Activated CD4-positive, CD25-positive, alpha-beta regulatory T cell (primary cell): ENCODE measurements at places on chromosomes 6 and 20.

DNA sequence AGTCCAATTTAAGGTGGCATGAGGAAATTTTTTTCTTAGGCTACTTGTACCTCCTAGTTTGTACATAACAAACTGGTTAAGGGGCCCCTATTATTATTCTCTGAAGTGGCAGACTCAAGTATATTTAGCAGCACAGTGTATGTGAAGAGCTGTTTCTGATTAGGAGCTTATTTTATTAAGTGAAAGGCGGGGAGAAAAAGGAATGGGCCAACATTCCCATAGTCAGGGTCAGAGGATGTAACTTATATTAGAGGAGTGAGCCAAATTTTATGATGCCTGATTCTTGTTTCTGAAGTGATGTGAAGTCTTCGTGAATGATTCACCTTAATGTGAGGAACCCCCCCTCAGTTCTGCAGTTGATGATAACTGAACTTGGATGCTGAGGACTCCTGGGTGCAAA is 2.8 kb downstream of the HECA start:
- no peak for DNase-seq

DNA sequence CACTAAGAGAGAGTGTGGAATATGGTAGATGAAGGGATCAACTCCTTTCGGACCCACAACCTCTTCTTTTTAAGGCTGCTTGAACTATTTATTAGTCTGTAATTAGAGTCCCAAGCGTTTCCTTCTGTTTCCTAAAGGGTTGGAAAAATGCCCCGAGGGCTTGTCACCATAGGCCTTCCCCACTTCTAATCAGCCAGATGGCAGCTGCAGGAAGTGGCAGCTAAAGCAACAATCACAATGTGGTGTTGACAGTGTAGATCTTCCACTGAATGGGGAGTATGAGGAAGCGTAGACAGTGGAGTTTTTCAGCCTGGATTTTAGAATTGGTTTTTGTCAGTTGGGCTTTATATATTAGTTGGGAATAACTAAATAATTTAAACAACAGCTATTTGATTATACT is 40.6 kb downstream of the SLC35D3 start:
- no peak for DNase-seq

- no peak for DNase-seq
Measured at GRCh38 chr6:87943191-87943590, 104.5 kb upstream of the SPACA1 start.

DNA sequence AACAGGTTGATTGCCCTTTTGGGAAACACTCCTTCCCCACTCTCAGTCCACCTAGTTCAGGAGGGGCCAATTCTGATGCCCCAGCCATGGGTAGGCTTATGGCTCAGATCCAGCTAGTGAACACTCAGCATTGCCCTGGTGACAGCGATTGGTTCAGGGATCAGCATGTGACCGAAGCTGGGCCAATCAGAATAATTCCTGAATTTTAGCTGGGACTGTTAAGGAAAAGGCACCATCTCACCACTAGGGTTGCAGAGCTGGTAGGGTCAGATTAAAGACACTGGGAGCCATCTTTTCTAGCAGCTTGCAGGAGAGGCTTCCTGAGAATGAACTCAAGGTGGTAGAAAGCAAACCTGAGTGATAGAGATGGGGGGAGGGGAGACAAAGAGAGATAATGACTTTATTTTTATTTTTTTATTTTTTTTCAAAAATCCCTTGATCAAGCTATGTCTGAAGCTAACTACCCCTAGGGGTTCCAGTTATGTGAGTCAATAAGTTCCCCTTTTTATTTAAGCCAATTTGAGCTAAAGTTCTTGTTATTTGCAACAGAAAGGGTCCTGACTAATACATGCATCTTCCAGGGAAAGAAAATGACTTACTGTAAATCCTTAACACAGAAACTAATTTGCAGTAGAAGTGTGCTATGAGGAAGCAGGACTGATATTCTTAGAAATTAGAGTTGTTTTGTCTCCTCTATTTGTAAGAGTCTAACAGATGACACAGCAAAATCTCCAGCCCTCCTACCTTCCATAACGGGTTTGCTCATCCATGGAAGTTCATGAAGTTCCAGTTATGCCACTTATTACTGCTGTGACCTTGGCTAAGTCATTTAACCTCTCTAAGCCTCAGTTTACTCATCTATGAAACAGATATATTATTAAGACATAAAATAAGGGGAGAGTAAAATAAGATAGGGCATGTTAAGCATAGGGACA is 44.7 kb downstream of the EYA2 start:
- DNase-seq, result no peak

GRCh38 chr6:10384610-10385523 is 30.0 kb downstream of the TFAP2A start:
- DNase-seq, result no peak

DNA sequence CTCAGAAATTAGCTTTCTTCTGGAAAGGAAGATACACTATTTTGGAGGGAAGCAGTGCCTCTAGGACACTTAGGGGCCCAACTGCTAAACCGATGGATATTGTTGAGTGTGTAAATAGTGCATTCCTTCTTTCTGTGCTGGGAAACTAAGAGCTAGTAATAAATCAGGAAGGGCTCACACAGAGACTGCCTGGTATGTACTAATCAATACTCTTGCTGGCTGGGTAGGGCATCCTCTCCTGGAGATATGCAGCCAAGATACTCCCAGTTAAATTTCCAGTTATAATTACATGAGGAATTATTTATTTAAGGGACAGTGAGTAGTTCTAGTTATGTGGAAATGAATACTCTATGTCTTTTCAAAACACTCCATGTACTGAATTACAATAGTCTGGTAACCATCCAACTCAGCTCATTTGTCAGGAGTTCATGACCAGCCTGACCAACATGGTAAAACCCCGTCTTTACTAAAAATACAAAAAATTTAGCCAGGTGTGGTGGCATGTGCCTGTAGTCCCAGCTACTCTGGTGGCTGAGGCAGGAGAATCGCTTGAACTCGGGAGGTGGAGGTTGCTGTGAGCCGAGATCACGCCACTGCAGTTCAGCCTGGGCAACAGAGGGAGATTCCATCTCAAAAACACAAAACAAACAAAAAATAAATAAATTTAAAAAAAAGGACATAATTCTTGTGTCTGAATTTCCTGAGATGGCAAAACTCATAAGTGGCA is 100.0 kb downstream of the OR2B2 start:
- no peak for DNase-seq

DNA sequence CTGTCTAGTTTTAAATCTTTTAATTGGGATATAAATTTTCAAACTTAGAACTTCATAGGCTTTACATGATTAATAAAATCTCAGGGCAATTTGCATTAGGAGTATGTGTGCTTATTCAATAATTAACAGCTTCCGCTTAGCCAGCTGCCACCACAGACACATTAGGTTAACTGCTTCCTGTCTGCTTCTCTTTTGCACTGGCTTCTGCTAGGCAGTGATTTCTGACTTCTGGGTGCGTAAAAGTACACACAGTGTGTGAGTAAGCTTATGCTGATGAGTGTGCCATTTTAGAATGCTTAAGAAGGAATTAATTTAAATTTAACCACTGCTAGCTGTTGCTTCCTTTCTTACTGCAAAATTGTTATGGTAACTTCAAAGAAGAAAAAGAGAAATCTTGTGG is 73.9 kb downstream of the F13A1 start:
- DNase-seq, result no peak

GRCh38 chr6:170529839-170530469 is 23.2 kb downstream of the PSMB1 start:
- DNase-seq, result peak; percentile 31

DNA sequence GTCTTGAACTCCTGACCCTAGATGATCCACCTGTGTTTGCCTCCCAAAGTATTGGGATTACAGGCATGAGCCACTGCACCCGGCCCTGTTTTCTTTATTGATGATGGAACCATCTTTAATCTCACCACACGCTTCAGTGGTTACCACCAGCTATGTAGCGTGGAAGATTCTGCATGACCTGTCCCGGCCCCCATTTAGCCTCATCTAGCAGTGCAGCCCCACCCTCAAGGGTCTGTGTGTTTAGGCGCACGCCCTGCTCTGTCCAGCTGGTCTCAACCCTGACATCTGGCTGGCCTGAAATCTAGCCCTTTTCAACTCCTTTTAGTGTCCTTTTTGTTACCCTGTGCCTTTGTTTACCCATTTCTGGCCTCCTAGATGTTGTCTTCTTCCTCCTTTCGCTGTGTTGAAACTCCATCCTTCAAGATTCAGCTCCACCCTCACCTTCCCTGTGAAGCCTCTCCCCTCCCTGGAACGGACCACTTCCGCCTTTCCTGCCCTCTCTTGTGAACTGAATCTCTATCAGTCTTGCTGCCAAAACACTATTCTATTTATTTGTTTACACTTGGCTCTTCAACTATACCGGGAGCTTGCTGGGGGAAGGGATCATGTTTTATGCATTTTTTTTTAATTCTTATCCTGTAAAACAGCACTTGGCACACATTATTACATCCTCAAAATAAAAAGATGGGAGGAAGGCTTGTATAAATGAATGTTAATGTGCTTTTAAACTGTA is 101.0 kb upstream of the MTHFD1L start:
- no peak for DNase-seq

DNA sequence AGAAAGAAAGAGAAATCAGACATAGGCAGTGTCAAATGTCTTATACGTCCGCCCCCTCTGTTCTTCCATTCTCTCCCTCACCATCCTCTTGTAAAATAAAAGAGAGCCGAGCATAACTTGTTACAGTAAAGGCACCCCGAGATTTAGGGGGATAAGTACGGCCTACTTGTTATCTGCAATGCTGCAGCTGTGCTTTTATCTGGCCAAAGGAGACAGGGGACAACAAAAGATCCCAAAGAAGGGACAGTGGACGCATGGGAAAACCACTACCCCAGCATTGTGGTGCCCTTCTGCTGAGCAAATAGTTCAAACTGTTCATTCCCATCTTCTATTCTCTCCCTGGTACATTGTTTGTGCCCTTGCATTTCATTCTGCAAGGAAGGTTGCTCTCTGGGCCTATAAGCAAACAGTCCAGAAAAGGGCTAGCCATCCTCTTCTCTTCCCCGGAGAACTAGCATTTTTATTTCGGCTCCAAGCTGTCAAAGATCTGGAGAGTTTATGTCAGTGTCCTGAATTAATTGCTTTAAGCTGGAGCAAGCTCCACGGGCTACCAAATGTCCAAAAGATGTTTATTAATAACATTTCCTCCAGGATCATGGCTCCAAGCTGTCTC is 22.3 kb downstream of the FOXA2 start:
- DNase-seq, result no peak

- DNase-seq, result no peak
Measured at GRCh38 chr6:149885888-149886287, 12.0 kb downstream of the RAET1E start.

DNA sequence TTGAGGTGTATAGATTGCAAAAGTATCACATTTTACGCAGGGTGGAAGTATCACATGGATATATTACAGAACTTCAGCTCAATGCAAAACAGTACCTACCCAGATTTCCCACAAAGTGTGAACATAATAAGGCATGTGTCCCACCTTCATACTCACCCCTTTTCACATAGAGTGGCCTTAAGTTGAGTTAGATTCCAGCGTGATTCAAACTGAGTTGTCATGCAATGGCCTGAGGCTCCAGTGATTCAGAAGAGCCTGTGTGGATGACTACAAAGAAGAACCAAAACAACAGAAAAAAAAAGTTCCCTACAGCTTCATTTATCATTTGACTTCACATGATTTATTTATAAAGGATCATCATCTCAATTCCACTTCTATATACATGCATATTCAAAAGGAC is 309.7 kb downstream of the SLC35F1 start:
- no peak for DNase-seq

- no peak for DNase-seq
Measured at GRCh38 chr6:5053038-5053437, 32.1 kb upstream of the PPP1R3G start.

DNA sequence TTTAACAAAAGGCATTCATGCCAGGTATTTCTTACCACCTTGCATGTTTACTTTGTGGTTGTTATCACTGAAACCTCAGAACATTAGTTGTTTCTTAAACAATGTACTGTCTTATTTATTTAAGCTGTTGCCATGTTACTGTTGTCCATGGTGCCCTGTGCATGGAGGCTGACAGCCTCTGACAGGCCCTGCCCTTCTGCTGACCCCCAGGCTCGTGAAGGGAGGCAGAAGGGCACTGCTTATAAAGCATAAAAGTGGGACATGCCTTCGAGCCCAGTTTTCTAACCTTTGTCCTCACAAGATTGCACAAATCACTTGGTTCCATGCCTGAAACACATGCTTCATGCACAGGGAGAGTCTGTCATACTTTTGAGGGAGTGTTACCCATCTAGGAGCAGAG is 46.7 kb upstream of the CLIC5 start:
- no peak for DNase-seq

DNA sequence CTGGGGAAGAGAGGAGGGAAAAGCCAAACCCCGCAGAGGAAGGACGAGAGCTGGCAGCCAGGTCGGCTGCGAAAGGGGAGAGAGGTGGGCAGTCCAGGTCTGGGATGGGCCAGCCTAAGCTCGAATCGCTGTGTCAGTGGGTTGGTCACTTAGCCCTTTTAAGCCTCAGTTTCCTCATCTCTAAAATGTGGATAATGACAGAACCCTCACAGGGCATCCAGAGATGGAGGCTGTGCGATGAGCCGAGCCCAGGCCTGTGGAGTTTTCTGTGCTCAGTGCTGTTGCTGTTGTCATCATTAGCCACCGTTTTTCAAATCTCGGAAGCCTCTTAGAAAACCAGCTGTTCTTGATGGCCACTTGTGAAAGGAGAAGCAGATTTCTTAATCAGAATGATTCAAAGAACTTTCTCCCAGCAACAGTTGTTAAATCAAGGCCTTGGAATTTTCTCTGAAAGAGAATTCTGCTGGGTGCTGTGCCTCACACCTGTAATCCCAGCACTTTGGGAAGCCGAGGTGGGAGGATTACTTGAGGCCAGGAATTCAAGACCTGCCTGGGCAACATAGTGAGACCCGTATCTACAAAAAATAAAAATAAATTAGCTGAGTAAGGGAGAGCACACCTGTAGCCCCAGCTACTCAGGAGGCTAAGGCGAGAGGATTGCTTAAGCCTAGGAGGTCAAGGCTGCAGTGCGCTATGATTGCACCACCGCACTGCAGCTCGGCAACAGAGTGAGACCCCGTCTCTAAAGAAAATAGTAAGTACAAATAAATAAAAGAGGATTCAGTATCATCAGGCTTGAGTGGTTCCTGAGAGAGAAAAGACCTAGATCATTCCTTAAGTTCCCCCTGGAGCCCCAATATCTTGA is 46.3 kb upstream of the ENTPD6 start:
- DNase-seq, result no peak

DNA sequence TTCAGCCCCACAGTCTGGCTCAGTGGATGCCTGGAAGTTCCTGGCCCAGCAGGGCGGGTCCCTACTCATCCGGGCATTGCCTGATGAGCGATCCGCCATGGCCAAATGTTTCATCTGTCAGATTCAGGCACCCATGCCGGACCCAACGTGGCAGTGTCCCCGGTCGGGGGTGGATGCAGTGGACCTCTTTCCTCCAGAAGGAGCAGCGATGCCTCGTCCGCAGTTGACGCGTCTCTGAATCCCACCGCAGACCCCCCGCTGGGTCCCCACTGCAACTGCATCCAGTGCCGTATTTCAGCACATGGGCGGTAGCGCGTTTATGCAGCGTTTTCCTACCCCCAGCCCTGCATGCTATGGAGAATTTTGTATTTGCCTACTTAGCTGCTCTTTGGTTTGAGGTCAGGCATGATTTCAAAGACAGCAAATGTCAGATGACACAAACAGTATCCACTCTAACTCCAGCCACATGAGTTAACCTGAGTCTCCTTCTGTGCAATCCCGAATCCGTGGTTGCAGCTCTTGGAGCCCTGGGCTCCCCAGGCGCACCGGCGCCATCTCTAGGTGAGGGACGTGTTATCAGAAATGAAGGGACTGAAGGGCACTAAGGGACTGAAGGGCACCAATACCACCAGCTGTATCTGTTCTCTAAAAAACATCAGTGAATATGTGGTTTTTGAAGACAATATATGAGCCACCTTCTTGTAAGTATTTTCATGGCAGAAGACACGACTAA is 72.6 kb upstream of the THBS2 start:
- DNase-seq, result no peak
